ENCODE measurements at places on chromosomes 4 and X.

- DNase-seq: peak; percentile 4
Observed at GRCh38 chrX:151386838-151387459, 10.1 kb upstream of the VMA21 start.

DNA sequence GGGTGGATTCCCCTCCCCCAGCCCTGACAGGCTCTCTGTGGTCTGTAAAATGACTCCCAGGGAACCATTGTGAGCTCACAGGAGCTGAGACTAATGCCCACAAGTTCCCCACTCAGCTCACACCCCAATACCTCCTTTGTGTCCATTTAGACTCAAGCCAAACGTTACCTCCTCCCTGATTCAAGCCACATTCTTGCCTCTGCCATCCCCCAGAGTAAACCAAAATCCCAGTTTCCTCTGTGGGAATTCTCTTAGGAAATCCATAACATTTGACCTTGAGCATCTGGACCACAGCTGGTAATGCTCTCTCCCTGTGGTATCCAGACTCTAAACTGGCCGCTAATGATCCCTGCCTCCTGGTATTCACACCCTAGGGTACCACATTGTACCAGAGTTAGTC is 26.3 kb upstream of the KDM5C start:
- no peak for DNase-seq

GRCh38 chr4:28373191-28373590 is 1512.5 kb downstream of the STIM2 start:
- no peak for DNase-seq

DNA sequence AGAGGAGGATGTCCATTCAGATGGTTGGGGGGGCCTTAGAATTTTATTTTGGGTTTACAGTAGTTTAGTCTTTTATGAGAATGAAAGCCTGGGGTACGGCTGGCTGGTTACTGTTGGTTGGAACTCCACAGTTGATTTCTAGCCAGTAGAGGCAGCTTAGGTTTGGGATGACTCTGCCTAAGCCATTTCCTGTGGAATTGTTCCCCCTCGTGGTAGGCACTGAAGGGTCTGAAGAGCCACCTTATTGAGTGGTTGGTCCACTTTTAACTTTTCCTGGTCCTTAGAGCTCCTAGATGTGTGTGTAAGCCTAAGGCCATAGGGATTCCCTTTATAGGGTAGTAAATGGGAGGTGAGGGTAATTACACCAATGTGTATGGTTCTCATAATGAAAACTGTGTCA is 19.7 kb downstream of the SPIN3 start:
- DNase-seq: peak; percentile 2

DNA sequence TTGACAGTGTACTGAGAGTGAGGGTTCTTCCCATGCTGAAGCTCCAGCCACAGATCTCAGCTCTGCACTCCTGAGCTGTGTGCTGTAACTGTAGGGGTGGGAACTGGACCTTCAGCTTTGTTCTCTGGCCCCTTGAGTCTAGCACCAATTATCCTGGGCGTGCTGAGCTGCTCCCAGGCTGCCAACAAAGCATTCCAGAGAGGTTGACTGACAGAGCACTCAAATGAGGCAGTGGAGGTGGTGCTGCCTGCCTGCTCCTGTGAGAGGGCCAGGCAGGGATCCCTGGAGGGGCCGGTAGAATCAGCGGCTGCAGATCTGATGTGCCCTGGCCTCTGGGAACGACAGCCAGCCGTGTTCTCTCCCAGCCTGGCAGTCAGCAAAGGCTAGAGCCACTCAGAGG is 375.7 kb upstream of the AADAT start:
- no peak for DNase-seq

DNA sequence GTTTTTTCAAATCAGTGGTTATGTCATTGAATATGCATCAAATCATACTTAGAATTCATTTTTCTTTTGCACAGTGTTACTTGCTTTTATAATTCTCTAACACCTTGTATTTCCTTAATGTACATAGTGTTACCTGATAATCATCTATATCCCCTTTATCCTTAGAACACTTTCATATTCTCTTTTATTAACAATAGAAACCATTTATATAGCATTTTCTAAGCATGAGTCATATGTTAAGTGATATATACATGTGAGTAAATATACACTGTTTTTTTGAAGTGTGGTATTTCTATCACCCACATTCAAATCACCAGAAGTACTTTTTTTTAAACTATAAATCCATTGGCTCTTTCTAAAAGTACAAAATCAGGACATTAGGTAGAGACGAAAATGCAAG is 15.3 kb downstream of the EPHA5 start:
- DNase-seq: no peak

- peak; percentile 4 for DNase-seq
Observed at GRCh38 chrX:153820601-153821000, 9.7 kb downstream of the PDZD4 start.

- peak; percentile 47 for DNase-seq
Observed at GRCh38 chr4:40840255-40840984, 90.7 kb downstream of the NSUN7 start.

DNA sequence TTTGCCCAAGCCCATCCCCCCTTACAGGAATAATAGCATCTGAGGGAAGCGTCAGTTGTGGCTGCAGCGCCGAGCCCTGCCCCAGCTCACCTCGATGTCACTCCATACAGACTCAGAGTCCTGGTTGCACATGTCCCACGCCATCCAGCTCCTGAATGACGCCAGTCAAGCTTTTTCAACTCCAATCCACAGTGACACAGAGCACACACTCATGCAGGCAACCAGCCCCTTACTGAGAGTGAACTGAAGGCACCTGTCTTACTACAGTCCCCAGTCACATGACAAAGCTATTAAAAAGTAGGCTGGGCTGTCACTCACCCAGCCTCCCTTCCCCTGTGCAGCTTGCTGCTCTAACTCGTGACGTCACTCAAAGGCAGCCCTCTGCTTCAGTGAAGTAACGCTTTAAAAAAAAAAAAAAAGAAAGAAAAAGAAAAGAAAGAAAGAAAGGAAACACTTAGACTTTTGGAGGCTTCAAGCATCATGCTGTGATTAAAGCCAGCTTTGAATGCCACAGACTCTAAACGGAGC is at the start of gene PPARGC1A:
Gene PPARGC1A, minus strand, starts transcription at position 234 of the 528 bp plus-strand sequence. Its CDS starts 90 bp downstream, at position 144.
- peak; percentile 87 for DNase-seq

DNA sequence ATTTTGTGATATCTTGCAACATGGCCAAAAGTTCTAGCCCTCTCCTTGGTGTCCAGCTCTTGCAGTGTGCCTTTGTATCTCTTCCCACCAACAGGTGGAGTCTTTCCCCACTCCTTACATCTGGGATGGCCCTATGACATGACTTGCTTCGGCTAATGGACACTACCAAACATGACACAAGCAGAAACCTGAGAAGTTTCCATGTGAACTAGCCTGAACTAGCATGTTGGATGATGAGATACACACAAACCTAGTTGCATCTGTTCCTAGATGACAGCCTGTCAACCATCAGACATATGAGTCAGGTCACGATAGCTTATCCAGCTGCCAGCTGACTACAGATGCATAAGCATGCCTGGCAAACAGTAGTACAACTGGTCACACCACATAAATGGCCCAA is 207.5 kb upstream of the FTHL17 start:
- no peak for DNase-seq

GRCh38 chr4:140448830-140449229 is 21.4 kb upstream of the CLGN start:
- DNase-seq: peak; percentile 39

DNA sequence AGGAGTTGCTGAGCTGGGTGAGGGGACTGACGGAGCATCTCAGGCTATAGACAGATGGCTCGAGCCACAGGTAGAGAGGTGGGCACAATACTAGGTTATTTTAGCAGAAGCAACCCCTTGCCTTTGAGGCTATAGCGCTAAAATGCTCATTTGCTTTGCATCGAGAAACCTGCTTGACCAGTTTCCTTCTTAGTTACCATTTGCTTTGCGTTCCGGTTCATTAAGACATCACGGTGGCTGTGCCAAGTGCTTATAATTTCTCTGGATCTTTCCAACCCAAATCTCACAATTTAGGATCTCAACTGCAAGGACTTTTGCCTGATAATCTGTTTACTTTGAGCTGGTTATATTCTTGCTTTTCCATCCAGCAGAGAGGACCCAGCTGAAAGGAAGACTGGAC is 40.8 kb downstream of the DLG3 start:
- DNase-seq: peak; percentile 74

DNA sequence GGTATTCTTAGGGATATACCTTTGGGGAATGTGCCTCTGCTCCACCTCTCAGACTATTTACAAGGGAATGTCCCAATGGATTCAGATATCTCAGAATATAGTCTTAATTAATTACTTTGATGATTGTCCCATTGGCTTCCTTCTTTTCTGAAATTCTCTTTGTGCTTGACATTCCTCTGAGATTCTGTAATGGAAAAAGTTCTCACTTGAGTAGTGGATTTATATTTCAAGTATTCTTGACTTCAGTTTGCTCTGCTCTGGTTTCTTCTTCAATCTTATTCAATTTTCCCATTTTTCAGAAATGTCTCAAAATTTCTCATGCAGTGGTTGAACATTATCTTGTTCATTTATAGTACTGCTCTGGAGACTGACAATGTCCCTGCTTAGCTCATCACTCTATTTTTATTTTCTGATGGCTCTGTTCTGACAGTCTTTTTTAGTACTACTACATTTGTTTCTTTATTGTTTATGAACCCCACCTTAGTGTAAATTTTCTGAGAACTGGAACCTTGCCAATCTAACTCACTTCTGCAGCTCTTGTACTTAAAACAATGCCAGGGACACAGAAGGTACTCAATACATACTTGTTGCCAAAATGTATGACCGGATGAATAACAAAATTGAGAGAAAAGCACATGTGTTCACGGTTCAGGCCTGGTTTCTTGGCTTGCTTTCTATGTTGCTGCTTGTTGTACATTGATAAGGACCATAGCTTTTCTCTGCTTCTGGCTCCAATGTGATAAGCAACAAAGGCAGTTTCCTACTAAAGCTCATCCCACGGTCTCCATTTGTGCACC is 471.7 kb downstream of the GASK1B start:
- DNase-seq: peak; percentile 89

DNA sequence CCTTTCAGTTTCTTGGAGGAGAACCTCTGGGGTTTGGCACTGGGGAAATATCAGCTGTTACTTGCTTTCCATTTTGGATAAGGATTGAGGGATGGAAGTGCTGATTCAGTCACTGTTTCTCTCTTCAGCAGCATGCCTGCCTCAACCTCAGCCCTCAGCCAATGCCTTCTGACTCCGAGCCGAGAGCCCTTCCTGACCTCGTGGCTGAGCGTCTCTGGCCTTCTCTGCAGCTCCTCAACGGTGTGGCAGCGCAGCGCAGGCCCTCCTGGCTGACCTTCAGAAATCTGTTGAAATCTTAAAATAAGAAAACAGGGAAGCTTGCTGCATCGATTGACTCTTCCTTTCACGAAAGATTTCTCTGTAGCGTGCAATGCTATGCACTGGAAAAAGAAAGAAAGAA is 434.3 kb upstream of the FAT1 start:
- no peak for DNase-seq

DNA sequence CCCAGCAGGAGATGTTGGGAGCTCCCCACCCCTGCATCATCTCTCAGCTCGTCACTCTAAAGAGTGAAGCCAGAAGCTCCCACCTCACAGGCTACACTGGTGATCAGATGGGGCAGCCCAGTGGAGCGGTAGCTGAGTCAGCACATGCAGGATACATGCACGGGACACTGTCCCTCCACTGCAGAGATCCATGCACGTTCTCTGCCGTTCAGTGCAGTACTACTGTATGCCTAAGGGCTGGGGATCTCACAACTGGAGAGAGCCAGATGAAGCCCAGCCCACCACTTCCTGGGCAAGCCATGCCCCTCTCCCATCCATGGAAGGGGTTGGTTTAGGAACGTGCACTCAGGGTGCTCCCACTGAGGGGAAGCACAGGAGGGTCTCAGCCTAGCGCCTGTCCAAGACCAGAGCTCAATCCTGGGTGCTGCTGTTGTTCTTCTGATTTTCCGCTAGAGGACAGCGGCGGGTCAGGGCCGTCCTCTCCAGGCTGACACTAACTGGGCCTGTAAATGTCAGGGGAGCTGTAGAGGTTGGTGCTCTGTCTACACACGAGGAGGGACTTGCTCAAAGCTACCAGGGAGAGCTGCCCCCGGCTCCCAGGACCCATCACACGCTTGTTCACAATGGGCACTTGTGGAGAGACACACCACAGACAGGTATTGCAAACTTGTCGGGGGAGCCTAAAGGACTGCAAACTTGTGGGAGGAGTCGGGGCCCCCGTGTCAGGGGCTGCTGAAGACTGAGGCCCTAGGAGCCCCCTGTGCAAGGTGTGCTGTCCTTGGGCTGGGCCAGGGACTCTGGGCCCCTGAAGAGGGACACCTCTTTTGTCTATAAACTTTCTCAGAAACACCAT is 18.2 kb upstream of the ABLIM2 start:
- DNase-seq: peak; percentile 35

DNA sequence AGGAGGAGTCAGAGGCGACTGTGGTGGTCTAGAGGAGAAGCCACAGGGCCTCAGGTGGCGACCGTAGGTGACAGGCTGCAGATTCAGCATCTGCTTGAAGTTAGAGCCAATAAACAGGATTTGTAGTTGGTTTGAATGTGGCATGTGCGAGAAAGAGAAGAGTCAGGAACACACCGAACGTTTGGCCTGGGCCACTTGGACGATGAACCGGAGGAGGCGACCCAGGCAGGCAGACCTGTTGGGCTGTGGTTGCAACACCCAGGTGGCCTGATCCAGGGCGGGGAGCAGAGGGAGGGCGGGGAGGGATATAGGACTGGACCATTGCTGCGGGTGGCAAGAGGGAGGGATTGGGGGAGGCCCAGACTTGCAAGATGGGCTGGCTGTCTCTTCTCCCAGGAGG is 10.0 kb upstream of the PSAPL1 start:
- DNase-seq: no peak

DNA sequence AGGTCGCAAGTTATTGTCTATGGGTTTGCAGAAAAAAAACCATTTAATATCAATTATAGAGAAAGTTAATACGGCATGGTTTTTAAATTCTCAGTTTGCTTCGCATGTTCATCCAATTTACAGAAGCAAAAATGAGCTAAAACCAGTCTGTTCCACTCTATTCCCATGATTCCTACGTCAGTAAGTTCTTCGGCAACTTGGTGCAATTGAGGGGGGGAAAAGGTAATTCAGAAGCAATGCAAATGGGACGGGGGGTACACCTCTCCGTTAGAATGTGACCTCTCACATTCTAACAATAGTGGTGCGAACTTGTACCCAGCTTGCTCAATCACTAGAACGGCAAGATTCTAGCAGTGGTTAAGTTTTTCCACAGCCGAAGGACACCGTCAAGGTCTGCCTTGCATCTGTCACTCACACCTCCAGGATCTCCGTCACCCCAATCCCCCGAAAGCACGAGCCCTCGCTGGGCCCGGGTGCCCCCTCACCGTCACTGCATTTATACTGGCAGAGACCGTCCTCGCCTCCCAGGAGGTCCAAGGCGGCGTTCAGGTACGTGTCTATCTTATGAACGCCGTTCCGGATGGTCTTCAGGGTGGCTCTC is 653 bp downstream of the PLA2G12A start:
- DNase-seq: no peak

- no peak for DNase-seq
Observed at GRCh38 chrX:14409341-14409740, 120.0 kb upstream of the GLRA2 start.

DNA sequence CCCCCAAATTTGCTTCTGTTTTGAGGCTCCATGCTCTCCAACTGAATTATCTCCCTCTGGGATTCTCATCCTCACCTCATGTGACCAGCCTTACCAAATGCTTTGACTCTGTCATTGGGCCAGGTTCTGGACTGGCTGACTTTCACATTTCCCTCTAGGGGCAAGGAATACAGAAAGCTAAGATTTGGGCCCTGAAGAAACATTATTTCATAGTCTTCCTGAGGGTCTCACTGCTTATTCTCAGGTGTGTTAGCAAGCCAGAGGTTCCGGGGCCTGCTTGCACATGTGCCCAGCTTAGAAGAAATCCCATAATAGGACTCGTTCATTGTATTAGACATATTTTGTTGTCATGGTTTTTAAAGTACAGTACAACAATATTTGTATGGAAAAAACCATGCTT is 62.6 kb upstream of the TEX13D start:
- no peak for DNase-seq

Measured in NCI-H345 (cell line).